ENCODE measurements at places on chromosomes 2 and 18.

DNA sequence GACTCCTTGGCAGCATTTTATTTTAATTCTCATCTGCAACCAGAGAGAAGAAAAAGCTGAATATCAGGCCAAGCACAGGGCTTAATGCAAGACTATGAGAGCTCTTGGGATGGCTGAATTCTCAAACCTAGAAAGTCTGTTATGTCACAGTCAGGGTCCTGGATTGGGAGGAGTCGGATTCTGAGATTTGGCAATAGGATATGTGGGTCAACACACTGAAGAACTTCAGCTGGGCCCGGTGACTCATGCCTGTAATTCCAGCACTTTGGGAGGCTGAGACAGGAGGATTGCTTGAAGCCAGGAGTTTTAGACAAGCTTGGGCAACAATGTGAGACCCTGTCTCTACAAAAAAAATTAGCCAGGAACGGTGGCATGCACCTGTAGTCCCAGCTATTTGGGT lies 102.4 kb downstream of the COL3A1 start:
- no peak for DNase-seq

- no peak for DNase-seq
Measured at GRCh38 chr2:96100893-96101304, 15.5 kb downstream of the ADRA2B start.

DNA sequence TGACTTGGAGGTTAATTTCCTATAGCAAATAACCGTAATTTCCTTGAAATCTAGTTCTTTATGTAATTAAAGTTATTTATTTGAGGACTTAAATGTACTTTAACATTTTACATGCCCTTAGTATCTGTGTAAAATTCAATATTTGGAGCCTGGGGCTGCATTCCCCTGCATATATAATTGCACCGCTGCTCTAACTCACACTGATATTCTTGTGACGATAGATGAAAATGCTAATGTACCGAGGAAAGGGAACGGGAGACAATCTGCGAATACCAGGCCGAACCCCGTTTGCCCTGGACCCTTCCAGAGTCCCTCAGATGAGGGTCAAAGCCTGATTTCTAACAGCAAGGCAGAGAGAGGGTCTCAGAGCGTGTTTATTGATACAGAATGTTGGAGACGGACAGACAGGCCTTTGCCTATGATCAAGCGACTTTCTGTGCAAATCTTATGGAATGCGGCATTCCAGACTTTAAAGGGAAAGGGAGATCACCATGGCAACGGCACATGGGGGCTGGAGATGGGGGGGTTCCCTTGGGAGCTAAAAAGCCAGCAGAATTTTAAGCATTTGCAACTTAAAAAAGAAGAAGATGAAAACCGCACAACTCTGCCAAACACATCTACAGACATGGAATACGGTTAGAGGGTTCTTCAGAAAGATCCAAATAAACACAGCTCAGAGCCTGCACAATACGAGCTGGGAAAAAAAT lies 57.6 kb upstream of the TWIST2 start:
- no peak for DNase-seq

GRCh38 chr2:18378020-18378653 lies 182.3 kb downstream of the RDH14 start:
- peak; percentile 31 for DNase-seq

DNA sequence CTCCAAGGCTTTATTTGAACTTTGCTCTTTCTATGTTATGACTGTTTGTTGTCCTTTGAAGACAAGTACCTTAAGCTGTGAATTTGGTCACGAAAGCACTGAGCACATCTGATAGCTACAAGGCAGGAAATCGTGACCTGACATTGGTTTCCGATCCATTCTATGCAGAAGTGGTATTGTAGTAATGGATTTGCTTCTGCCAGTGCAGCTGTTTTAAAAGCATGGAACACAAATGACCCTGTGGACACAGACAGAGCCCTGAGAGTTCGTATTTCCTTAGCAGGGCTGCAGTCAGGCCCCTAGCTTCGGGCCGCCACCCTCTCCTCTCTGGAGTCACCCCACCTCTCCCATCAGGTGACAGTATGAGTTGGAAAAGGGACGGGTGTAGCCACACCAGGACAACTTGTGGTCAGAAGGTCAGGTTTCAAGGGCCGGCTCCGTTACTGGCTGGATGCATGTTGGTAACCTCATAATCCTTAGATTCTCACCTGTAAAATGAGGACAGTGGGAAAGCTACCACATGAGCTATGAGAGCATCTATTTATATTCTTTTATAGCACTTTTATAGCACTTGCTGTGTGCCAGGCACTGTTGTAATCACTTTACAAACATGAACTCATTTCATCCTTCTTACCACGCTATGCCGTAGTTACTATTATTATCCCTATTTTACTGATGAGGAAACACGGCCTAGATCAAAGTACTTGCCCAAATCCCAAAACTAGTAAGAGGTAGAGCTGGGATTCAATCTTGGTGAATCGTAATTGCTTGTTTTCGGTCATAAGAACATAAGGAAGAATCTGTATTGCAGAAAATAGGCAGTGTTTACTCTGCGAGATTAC lies 70.2 kb downstream of the SPATS2L start:
- DNase-seq, result no peak

DNA sequence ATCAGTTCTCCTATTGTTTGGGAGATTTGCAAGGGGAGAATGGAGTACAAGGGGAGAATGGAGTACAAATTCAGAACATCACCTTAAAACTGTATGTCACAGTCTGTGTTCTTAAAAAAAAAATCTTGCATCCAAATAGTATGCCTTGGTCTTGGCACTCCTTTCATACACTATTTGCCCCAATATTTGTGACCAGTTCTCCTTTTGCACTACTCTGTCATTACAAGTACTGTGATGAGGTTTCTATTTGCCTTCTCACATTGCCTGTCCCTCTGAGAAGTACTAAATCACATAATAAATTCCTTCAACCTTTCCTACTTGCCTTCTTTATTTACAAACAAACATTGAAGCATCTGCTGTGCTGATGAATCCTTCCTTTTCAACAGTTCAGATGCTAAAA lies 36.0 kb upstream of the NCK2 start:
- DNase-seq, result no peak

DNA sequence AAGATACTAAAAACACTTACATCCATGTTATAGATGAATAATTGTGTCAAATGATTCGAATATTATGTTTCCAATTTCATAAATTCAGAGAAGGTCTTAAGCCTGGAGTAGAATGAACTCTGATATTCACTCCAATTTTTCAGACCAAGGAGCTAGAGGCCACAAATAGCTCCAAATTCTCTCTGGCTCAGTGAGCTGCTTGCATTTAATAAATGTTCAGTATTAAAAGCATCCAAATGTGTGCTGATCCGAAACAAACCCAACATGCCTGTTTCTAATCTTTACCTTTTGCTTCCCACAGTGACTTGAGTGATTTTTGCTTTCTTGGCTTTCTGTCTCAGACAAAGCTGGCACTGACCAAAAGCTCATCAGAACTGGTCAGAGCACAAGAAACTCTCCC lies 291.4 kb downstream of the CCDC85A start:
- no peak for DNase-seq

- no peak for DNase-seq
Measured at GRCh38 chr18:2222270-2223185, 348.8 kb downstream of the METTL4 start.

DNA sequence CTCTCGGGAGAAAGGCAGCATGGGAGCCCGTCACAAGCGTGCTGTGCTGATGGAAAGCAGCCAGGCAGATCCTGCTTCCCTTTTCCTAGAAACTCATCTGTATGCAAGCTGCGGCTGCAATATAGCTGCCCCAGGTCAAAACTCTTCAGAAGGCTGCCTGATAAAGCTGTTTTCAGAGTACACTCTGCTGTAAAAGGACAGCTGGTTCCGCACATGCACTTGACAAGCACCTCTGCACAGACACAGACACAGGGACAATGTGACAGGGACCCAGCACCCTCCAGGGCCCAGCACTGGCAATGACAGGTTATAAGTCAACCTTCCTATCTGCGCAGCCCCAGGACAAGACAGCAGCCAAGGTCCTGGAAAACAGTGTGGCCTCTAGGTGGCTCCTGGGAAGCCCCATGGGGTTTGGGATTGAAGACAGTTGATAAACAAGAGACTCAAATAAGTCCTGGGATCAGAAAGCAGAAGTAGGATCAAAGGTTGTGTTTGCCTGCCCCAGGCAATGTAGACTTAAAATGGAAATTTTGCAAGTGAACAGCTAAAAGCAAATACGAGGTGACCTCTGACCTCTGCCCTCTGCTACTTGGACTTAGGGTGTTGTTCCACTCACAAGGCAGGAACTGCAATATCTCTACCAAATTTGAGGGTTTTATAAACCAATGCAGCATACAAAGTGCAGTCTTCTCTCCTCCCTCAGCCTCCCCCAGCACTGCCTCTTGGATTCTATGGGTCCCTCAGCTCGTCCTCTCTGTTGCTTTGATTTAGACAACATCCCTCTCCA lies 16.9 kb downstream of the SLC66A2 start:
- no peak for DNase-seq

GRCh38 chr2:192146069-192147015 lies 48.4 kb downstream of the TMEFF2 start:
- DNase-seq, result no peak

DNA sequence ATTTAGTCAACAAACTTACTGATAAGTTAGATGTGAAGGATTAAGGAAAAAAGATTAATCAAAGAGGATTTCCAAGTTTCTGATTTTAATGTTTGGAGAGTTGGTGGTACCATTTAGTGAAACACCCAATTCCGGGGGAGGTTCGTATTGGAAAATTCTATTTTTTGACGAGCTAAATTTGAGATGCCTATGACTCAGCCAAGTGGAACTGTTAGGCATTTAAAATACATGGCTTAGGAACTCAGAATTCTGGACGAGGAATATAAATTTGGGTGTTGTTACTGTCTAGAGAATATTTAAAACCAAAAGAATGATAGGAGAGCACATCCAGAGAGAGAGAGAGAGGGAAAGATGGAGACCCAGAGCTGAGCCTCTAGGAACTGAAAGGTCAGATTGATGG lies 103.6 kb downstream of the TMX3 start:
- no peak for DNase-seq

- DNase-seq, result no peak
Measured at GRCh38 chr2:197071213-197071612, 144.7 kb upstream of the PGAP1 start.

DNA sequence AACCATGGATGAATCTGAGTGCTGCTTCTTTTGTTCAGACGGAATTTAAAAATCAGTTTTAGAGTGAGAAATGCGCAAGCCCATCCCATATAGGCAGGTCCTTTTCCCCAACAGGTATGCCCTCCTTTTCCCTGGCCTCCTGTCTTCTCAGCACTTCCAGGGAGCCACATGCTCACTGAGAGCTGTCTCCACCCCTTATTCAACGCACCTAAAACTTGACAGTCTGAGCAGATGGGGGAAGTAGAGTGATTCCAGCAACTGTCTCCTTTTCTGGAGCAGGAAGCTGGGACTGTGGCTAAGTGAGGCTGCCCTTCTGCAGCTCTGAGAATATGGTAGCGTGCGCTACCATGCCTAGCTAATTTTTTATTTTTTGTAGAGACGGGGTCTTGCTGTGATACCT lies 53.1 kb upstream of the NOSTRIN start:
- no peak for DNase-seq

- no peak for DNase-seq
Measured at GRCh38 chr2:61970807-61971556, 65.5 kb downstream of the COMMD1 start.

- no peak for DNase-seq
Measured at GRCh38 chr18:23235336-23235735, 100.1 kb downstream of the CABLES1 start.

DNA sequence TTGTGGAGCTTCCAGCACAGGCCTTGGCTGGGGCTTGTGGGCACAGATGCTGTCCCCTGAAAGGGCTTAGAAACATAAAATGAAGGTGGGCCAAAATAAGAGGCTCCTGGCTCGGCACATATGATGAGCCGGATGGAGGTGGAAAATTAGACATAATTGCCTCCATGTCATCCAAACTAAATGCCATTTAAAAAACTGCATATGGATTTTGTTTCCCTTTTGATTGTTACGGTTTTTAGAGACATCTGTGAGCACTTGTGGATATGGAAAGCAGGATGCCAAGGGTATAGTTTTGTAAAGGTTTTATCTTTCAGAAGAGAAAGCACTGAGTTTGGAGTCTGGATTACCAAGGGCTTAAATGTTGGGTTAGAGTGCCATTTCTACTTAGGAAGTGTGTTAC lies 498.3 kb downstream of the RIT2 start:
- DNase-seq, result peak; percentile 36

DNA sequence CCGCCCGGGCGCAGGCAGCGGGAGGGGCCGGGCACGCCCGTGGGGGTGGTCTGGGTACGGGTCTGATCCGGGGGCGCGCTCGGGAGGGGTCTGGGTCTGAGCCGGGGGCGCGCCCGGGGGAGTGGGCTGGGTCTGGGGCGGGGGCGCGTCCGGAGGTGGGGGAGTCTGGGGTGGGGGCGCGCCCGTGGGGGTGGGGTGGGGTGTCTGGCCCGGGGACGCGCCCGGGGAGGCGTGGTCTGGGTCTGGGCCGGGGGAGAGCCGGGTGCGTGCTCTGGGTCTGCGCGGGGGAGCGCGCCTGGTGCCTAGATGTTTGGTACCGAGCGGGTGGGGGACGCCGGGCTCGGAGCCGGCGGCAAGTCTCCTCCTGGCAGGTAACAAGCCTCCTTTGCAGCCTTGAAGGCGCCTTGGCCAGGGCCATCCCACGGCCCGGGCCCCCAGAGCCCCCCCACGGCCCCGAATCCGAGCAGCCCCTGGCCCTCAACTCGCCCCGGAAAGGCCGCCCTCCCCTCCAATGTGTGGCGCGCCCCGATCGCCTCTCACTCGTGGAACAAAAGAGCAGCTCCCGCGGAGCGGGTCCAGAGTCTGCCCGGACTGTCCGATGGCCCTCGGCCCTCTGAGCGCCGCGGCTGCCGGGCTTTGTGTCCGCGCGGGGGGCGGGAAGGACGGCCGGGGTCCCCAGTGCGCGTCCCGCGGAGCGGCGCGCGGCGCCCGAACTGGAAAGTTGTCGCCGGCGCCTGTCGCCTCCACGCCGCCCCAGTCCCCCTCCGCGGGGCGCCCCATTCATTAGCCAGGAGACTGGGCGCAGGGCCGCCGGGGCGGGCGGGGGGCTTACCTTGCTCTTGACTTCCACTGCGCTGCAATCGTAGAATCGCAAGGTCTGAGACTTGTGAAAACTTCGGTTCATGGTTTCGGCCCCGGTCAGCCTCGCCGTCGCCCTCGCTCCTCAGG lies 595 bp downstream of the PARD6G start:
- DNase-seq, result peak; percentile 25

DNA sequence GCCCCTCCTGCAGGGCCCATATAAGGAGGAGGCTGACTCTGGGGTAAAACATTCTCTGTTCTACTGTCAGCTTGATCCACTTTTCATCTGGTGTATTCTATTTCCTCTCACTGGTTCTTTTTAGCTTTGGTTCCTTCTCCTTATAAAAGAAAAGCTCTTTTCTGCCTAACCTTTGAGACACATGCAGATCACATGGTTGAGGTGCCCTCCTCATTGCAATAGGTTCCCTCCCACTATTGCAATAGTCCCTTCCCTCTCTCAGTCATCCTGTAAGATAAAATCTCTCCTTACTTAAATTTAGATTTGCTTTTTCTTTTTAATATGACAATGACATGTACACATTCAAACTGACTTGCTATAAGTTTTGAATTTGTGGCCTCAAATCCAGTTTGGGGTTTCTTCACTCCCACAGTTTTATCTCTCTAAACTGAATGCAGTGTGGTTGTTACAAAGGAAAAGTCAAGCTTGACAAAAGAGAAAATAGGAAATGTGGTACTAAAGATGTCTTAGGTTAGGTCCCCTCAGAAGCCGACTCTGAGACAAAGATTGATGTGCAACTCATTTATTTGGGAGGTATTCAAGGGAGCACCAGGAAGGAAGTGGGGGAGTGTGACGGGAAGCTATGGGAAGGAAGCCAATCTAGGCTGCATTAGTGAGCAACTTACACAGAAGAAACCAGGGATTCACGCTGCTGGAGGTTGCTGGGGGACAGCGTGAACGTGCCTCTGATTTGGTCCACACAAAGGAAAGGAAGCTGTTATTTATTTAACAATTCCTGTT lies 127.6 kb upstream of the LINC00305 start:
- DNase-seq, result no peak

- peak; percentile 47 for DNase-seq
Measured at GRCh38 chr18:49510393-49511115, 23.5 kb upstream of the C18orf32 start.

Measured in cerebellum (tissue), 4 donors.